ENCODE measurements at places on chromosomes 2 and 18.

GRCh38 chr2:236855866-236856847 is 229.5 kb upstream of the COPS8 start:
- no peak for DNase-seq

- DNase-seq, result no peak
Observed at GRCh38 chr2:239064891-239065290, 217.0 kb downstream of the TWIST2 start.

GRCh38 chr2:75556679-75557366 is 3.9 kb downstream of the EVA1A start:
- no peak for DNase-seq

DNA sequence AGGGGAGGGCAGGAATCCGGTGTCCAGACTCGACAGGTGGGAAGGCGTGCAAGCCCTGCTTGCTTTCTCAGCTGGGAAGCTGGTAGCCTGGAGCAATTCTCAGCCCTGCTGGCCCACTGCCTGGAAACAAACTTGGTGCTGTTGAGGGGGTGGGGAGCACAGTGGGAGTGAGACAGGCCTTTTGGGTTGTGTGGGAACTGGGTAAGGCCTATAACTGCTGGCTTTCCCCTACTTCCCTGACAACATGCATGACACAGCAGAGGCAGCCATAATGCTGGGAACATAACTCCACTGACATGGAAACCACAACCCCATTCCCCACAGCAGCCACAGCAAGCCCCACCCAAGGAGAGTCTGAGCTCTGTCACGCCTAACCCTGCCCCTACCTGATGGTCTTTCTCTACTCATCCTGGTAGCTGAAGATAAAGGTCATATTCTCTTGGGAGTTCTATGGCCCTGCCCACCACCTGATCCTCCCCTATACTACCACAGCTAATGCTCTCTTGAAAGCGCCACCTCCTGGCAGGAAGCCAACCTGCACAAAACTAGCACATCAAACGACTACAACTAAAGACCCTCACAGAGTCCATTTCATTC is 122.9 kb upstream of the ACVR1C start:
- no peak for DNase-seq

GRCh38 chr2:173574324-173575112 is 219.8 kb downstream of the CDCA7 start:
- DNase-seq, result no peak

DNA sequence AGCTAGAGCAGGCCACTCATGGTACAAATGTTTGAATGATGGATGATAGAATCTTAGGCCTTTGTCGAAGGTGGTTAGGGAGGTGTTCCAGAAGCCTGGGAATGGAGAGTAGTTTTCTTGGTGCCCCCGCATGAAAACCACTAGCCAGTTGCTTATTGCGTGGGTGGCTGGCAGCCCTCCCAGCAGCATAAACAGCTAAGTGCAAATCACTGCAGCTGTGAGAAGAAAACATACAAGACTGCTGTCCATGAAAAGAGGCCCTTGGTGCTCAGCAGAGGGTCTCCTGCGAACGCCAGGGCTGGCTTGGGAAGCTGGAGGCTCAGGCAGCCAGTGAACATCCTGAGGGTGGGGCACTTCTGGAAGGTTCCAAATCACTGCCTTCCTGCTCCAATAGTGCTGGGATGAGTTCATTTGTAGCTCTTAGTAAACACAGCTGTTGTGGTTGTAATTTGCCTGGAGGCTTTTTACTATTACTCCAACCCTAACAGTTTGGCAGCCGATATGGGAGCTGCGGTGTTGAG is 118.8 kb downstream of the MGAT5 start:
- DNase-seq, result no peak

DNA sequence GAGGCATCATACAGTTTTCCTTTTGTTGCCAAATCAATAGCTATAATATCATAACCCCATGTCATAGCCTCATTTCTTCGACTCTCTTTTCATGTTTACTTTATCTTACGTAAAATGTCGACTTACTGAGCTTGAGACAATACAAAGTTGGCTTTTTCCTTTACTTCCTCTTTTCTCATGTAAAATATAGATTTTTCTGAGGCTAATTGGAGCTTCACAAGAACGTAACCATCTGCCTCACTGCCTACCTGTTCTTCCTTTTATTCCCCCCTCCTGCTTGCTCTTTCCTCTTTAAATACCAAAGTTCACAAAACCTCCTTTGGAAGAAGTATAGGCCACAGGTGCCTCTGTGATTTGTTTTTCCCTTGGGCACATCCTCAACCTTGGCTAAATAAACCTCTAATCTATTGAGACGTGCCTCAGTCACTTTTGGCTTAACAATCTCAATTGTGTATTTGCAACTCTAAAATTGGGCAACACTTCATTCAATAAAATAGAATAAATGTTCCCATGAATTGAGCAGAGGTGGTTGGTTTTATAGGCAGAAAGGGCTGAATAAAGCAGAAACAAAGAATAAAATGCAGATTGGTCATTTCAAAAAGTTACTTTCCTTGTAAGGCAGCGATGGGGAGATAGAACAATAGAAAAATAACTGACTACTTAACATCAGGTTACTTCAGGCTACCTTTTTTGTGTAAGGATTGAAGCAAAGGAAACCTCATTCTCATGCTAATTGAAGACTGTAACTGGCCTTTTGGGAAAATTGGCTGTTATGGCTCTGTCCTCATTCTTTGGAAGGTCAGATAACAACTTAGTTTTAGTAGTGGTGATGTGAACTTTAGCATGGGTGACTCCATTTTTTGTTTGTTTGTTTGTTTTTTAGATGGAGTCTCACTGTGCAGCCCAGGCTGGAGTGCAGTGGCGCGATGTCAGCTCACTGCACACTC is 21.3 kb downstream of the COMMD1 start:
- DNase-seq, result no peak

GRCh38 chr18:79186649-79187048 is 117.5 kb downstream of the ATP9B start:
- DNase-seq, result no peak

- DNase-seq, result no peak
Observed at GRCh38 chr2:37664231-37664643, 7.2 kb downstream of the CDC42EP3 start.

GRCh38 chr2:125643128-125643527 is 1012.8 kb upstream of the GYPC start:
- DNase-seq, result no peak

- no peak for DNase-seq
Observed at GRCh38 chr2:106108351-106108750, 85.8 kb downstream of the UXS1 start.

- no peak for DNase-seq
Observed at GRCh38 chr2:108988076-108988795, 784 bp downstream of the EDAR start.

DNA sequence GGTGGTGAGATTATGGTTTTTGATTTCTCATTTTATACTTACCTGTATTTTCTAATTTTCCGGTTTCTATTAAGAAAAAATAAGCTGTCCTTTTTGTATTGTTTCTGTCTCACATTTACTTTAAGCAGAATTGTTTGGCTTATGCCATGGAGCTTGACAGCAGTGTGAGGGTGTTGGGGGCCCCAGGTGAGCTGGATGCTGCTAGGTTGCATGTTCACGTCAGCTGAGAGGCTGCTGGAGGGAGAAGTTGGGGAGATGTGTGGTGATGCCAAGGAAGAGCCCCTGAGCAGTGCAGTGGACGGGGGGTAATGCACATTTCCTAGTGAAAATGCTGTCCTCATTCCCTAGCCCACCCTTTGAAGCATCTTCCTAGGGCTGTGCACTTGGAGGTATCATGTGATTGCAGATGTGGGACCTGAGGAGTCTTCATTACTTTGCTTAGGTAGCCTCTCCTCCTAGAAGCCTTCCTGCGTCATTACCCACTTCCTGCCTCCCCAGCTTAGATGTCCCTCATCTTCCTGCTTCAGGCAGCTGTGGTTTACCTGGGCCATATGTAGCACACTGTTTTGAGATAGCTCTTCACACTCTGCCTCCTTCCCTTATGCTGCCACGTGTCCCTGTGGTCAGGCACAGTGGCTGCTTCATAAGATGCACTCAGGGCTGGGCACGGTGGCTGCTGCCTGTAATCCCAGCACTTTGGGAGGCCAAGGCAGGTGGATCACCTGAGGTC is 16.2 kb downstream of the ATG16L1 start:
- DNase-seq, result no peak

DNA sequence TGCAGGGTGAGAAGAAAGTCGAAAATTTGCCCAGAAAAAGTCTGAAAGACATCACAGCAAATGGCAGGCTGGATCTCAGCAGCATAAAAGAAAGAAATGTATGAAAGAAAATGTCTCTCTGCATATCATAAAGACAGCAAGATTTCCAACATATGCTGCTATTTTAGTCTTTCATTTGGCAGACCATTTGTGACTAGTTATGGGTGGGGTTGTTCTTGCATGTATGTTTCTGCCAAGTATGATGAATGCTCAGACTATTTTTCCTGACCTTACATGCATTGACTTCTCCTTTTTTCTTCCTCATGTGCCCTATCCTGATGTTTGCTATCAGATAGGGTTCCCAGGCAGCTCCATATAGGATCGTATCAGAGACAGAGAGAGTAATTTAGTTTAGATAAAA is 58.5 kb upstream of the PARD3B start:
- DNase-seq, result no peak

DNA sequence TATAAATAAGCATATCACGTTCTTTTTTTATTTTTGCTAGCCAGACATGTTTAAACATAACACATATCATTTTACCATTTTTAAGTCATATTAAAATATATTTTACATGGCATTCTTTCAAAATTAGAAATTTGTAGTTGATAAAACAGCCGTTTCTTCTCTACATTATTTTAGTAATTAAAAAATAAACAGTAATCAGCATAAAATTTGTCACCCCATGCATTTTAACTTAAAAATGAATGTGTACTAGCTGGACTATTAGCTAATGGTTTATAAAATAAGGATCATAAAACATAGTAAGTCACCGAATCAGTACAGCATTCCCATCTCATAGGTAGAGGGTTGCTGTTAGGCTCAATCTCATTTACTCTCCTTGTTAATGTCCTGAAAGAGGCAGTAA is 433.8 kb downstream of the LRP1B start:
- DNase-seq, result no peak
